ENCODE measurements at places on chromosomes 5 and 9.

DNA sequence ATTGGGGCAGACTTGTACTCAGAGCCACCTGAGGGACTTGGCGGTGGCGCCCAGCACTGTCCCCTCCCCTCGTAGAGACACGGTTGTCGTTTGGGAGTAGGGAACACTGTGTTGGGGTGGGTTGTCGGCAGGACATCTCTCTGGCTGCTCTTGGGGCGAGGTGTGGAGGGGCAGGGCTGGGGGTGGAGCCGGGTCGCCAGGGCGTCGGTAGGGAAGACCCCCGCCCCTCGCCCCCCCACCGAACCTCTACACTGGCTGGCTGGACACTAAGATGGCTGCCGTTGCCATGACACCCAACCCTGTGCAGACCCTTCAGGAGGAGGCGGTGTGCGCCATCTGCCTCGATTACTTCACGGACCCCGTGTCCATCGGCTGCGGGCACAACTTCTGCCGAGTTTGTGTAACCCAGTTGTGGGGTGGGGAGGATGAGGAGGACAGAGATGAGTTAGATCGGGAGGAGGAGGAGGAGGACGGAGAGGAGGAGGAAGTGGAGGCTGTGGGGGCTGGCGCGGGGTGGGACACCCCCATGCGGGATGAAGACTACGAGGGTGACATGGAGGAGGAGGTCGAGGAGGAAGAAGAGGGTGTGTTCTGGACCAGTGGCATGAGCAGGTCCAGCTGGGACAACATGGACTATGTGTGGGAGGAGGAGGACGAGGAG is 778 bp downstream of the TRIM41 start:
- DNase-seq = no peak

DNA sequence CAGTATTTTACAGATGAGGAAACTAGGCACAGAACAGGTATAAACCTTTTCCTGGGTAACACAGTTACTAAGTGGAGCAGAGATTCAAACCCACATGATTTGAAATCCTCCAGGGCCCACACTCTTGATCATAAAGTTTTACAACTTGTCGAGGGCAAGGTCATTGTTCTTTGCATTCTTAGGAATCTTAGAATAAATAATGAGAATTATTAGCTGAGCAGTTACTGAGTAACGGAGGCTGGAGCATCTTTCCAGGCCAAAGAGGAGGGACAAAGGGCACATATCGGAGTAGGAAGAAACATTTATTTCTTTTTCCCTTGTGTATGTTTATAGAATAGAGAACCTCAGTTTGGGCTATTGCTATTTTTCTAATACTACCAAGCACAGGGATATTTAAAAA is 27.1 kb upstream of the F2R start:
- no peak for DNase-seq

- no peak for DNase-seq
Observed at GRCh38 chr5:36607838-36608783, 1.7 kb downstream of the SLC1A3 start.

DNA sequence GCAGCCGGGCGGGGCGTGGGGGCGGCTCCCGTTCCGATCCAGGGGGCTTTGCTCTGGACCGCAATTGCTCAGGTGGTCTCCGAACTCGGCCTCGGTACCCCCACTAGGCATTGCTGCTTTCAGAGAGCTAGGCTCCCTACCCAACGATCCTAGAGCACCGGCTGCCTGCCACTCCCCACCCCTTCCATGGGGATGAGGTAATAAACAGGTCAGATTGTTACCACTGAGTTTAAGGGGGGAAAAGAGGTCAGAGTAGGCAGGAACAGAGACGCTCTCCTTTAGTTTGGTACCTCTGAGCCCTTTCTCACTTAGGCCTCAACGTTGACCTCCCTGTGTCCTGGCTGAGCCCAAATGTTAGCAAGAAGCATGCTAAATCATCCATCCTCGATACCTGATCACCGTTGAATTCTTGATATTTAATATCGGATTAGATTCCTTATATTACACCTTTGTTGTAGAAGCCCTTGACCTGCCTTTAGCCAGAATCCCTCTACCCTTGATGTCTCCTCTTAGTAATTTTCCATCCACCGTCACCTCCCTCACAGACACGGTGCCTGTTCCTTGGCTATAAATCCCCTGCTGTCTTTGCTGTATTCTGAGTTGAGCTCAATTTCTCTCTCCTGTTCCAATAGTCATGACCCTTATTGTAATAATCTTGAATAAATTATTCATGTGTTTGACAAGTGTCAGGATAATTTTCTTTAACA is 588 bp upstream of the PLPP1 start:
- DNase-seq = no peak

GRCh38 chr5:134878403-134878802 is 4.2 kb downstream of the TXNDC15 start:
- DNase-seq = no peak

DNA sequence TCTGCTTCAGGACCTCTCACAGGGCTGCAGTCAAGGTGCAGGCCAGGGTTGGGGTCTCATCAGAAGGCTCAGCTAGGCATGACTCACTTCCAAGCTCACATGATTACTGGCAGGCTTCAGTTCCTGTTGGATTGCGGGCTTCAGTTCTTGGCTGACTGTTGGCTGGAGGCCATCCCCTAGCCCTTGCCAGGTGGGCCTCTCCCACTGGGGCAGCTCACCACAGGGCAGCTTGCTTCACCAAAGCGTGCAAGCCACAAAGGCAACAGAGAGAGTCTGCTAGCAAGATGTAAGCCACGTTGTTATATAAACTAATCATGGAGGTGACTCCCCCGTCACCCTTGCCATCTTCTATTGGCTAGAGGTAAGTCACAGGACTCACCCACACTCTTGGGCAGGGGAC is 14.4 kb downstream of the CPLX2 start:
- DNase-seq = no peak

DNA sequence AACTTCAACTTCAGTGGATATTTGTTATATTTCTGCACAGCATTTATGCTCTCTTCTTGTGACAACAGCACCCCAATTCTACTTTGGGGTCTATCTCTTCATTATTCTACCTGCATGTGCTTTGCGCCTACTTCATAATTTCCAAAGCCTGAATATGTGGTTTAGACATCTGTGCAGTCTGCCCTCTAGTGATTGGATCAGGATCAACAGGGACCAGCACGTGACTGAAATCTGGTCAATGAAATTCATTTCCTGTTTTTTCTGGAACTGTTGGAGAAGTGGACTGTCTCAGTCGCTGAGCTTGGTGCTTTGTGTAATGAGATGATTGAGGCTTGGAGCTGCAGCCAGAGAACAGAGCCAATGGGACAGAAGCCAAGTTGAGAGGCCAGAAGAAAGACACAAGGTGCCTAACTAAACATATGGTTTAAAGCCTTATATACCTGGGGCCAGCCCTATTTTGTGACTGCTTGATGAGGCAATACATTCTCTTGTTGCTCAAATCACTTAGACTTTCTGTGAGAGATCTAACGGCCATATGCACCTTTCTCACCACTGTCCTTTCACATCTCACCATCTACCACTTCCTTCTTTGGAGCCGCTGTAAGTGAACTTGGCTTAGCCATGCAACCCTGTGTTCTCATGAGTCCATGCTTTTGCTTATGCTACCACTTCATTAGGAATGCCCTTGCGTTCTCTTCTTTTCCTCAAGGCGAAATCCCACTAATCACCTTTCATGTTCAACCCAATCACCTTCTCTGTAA is 68.8 kb upstream of the PPP2R2B start:
- peak; percentile 65 for DNase-seq

DNA sequence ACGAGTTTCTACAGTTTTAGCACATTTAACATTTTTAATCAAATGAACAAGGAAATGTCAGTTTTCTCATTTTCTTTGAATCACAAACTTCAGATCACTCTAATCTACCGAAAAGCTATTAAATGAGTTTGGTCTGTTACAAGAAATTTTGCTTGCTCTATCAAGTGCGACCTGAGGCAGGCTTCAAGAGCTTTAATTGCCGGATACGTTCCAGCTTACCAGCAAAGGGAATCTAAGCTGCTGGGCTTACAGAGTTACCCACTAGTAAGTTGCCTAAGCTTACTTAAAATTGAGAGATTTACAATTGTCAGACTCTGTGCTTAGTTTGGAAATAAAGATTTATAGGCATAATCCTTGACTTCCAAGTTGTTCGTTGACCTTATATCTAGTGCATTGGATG is 10.6 kb downstream of the SCGB3A1 start:
- no peak for DNase-seq

DNA sequence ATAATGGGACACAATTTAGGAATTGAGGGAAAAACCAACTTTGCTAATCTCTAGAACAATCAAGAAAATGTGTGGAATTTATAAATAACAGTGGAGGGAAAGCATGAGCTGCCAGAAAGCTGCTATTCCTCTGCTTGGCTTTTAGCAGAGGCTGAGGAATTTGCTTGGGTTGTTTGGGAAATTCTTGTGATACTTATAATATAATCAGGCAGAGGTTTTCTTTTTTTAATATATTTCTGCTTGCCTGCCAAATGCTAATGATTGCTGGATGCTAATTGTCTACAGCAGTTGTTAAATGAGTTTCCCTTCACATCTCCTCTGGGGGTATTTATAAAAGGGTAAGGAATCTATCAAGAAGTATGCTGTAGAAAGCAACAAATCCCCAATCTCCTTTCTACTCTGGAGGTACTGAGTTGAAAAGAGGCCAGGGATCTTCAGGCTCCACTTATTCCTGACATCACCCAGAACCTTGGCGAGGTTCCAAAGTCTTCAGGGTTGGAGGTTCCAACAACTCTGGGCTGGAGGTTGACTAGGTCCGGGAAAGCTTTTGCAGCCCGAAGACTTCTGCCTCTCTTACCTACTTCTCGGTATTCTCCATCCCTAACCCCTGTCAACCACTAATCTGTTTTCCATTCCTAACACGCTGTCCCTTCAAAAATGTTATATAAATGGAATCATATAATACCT is 60.4 kb upstream of the TMED7 start:
- DNase-seq = no peak

- no peak for DNase-seq
Observed at GRCh38 chr9:82106536-82106935, 118.0 kb downstream of the SPATA31D1 start.

DNA sequence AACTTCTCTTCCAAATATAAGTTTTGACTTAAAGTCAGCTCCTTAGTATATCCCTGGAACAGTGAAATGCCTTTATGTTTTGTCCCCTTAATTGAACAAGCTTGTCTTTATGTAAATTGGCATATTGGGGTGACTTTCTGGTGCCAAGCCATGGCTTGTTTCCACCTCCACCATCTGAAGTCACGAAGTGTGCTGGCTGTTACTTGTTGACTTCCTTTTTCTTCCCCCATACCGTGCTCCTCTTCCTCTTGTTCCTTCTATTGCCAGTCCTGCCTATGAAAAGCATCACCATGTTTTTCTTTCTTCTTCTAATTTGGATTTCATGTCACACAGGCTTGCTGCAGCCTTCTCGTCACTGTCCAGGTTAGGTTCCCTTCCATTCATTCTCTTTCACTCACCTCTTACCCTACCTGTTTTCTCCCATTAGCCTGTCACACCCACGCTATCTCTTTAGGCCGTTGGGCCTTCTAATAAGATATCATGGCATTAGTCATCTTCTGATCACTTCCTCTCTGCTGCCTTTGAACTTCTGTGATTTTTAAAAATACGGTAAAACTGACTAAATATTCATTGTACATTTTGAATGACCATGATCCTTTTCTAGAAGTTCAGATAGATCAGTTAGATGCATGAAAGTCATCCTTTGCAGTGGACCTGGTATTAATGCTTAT is 48.1 kb downstream of the IQGAP2 start:
- peak; percentile 19 for DNase-seq

DNA sequence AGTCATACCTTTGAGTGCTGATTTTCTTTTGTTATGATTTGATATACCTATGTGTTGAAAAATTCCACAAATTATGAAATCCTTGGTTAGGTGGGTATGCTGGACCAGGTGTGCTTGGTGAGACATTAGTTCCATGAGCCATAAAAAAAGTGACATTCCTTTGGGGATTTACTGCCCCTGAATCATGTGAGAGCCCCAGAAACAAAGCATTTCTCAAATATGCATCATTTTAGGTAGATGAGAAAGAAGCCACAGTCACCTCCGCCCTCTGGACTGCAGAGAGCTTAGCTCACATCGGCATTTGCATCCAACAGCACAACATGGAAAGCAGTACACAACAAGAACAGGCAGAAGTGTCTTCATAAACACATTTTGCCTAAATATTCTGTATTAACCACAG is 55.3 kb downstream of the DAP start:
- DNase-seq = no peak

- no peak for DNase-seq
Observed at GRCh38 chr5:57028161-57028560, 76.2 kb upstream of the MIER3 start.

GRCh38 chr5:181217803-181218062 is 5.3 kb upstream of the TRIM41 start:
- DNase-seq = no peak

DNA sequence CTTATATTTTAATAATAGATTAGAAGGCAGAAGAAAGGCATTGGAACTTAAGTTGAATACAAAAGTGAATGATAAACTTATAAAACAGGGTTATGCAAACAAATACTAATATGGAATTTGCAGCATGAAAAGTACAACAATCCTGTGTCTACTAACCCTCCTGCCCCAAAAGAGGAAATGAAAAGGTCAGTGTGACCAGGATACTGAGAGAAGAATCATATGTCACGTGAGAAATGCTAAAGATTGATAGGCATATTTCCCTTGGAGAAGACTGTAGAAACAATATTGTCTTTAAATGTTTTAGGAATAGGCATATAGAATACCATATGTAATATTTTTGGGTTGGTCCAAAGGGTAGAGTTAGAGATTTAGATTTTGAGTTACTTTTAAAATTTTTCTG is 3.8 kb downstream of the WDR36 start:
- DNase-seq = no peak

DNA sequence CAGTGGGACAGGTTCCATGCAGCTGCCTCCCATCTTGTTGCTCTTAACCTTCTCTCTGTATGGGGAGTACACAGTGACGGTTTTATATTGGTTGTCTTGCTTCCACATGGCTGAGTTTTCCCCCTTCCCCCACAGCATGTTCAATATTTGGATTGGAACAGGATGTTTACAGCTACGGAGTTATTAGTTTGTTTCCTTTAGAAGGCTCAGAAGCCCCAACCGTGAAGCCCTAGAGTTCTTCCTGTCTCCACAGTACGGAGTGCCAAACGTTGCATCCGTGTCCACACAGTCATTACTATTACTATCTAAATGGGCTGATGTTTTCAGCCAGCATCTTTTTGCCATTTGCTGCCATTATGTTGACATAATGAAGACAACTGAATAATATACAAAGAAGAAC is 277.5 kb downstream of the MARCHF11 start:
- no peak for DNase-seq

DNA sequence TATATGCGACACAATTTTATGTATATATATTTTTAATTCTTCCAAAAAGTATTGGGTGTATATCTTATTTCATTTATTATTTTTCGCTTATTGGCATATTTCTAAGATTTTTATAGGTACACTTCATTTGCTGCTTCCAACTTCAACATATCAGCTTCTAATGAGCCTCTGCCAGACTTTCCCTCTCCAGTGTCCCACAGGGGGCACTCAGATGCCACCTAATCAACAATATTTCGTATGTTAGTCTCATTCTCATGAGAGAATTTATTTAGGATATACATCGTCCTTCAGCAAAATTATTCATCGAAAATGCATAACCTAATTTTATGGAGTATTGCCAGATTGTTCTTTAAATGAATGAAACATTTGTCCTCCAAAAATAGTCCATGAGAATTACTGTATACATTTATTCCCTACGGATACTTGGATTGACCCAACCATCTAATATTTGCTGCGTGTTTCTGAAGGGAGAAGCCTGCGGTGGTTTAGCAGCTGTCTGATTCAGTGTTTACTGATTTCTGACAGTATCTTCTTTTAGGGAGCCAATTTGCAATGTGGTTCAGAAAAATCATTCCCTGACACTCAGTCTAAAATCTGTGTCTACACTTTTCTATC is 100.6 kb upstream of the SELENOP start:
- peak; percentile 77 for DNase-seq

GRCh38 chr5:10153394-10153793 is 96.3 kb downstream of the ATPSCKMT start:
- DNase-seq = no peak

Data from AML-193 (cell line).